Thymus (tissue), 14 donors: ENCODE measurements at places on chromosomes 16 and 17. TPM values are rescaled to one million over a fixed set of nuclear protein-coding genes. Genes with fewer than 3 reads are reported as not detected.

DNA sequence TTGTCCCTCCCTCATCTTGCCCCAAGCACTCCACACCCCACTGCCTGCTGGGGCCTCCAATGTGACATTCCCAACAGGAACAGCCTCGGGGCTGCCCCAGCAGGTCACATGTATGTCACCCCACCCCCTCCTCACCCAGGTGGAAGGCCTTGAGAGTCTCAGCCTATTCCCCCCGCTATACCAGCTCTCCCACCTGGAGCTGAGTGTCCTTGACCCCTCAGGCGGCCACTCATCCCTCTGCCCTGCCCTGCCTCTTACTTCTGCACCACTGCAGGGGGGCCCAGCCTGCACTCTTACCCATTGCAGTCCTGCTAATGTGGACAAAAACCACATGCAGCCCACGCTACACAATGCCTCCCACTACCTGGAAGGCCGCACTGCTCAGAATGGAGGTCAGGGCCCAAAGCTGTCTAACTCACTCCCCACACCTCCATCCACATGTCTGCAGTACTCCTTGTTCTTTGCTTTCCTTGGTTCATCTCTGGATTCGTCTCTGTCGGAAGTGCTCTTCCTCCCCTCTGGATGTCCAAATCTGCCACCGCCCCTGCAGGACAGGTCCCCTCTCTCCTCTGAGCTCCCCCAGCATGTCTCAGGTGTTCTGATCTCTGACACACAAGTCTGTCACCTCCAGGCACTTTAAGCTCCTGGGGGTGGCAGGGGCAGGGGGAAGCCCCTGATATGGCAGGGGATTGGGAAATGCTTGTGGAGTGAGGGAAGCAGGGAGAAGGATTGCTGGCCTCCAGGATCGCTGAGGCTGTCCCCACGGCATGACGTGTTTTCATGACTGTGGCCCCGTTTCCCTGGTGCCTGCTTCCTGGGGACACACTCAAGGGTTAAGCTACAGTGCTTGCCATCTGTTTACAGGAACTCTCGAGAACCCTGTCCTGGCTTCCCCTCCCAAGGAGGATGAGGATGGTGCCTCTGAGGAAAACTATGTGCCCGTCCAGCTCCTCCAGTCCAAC, 20.8 kb downstream of the TRPV2 start:
- no peak for DNase-seq

DNA sequence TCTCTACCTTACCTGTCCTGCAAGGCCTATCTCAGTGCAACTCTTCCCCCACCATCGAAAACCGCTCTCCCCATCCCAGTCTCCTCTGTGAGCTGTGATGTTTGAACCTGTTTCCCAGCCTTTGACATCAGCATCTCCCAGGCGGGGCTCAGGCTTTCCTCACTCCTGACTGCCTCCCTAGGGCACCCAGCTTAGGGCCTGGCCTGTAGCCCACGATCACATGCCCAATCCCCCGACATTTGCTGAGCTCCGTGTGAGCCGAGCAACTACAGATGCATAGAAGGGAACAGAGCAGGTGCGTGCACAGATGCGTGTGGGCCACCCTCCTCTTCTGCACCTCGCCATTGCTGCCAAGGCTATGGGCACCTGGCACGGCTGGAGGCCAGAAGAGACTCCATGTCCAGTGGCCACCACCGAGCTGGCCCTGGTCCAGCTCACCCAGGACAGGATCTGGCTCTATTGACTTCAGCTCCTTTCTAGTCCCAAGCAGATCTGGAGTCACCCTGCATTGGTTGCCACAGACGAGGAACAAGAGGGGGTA, 35.5 kb upstream of the CMIP start:
- DNase-seq = no peak

DNA sequence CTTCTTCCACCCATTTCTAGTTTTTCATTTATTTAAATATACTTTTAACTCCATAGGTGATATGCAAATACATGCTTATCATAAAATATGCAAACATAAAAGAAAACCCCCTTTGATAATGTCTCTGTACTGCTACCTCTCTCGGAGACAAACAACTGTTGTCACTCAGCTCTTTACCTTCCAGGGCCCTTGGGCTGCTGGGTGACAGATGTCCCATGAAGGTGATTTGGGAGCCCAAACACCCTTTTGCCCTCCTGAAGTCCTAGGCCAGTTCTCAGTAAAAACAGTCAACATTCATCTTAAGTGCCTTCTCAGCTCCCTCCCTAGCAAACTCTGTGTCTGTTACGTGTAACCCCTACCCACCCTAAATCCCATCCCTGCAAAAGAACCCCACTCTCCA, 37.5 kb downstream of the CHD9 start:
- no peak for DNase-seq

GRCh38 chr17:20979792-20980083, 63.1 kb downstream of the USP22 start:
- DNase-seq = no peak

- no peak for DNase-seq
Measured at GRCh38 chr17:33126086-33126485, 134.4 kb downstream of the SPACA3 start.

GRCh38 chr17:48610282-48611211, at the start of gene HOXB7:
TSS of gene HOXB7 (minus strand) at chr17:48611017. CDS start at chr17:48610918, 99 bp downstream.
- no peak for DNase-seq

Gene FGF11
- total RNA-seq = 5.8 TPM

- no peak for DNase-seq
Measured at GRCh38 chr17:39099663-39100286, 51.7 kb downstream of the PLXDC1 start.

Gene MGAT5B
- total RNA-seq = 0.09 TPM

Gene ZG16
- 0.09 TPM for total RNA-seq

Gene WFIKKN1
- 0.33 TPM for total RNA-seq

- DNase-seq = no peak
Measured at GRCh38 chr17:2751491-2751890, 2.0 kb upstream of the CCDC92B start.
